ENCODE measurements at places on chromosomes 13 and 19.

DNA sequence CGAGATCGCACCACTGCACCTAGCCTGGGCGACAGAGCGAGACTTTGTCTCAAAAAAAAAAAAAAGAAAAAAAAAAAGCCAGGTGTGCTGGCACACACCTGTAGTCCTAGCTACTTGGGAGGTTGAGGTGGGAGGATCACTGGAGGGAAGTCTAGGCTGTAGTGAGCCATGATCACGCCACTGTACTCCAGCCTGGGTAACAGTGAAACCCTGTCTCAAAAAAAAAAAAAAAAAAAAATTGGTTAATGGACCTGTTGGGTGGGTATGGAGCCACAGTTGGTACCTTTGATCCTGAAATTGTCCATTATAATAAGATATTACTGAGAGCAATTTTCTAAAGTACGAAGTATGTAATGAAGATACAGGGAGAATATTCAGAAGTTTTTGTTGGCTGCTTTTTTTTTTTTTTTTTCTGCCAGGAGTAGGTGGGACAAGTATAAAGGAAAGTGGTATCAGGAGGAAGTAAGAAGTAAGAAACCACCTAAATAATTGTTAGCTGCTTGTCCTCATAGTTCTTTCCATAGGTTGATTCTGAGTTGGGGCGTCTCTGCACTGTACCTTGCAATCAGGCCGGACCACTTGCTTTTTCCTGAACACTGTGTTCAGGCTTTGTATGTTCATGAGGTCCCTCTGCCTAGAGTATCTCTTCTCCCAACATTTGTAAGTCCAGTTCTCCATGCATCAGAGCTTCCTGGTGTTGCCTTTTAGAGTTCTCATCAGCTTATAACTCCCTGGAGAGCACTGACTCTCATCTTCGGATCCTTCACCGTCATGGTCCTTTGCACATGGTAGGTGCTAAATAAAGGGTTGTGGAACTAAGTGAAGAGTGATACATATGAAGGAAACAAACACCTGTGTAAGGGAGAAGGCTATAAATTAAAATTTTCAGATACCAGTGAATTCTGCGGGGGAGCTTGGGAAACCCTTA is 31.7 kb downstream of the ARHGAP35 start:
- no peak for DNase-seq

DNA sequence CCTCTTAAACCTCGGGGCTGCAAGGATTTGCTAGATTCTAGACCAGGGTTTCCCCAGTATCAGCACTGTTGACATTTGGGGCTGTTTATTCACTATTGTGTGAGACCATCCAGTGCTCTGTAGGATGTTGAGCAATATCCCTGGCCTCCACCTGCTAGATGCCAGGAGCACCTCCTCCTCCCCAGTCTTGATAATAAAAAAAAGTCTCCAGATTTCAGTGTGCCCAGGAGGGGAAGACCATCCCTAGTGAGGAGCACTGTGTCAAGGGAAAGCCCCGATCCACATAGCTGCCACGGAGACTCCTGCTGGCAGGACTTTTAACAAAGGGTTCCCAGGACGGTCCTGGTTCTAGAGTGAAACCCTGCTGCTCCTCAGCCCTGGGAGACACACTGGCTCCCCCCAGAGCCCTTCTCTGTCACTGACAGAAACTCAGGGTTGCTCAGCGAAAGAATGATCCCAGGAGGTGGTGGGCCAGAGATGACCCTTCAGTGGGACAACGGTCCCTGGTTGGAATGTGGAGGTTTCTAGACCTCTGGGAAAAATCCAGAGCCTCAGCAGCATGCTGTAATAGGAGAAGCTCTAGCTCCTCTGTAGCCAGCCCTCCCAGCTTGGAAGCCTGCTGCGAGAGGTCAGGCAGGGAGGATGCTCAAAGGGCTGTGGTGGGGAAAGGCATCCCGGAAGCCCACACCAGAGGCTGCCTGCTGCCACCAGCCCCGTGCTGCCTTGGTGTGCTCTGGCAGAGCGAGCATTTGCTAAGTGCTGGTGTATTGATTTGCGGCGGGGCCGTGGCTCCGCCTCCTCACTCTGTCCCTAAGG is 20.3 kb downstream of the LYL1 start:
- no peak for DNase-seq

DNA sequence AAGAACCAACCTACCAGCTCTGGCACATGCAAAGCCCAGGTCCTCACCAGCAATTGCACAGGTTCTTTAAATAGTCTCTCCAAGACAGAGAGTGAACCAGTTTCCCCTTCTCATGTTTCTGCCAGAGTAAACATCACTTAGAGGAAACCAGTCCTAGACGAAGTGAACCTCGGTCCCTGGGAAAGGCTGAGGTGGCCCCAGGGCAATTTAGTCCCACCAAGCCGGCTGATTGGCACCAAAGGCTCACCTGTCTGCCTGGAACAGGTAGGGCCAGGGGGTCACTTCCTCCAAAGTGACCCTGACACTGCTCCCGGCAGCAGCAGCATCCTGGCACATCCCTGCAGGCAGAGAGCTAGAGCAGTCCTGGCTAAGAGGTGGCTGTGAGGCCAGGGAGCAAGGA is 122.9 kb upstream of the ZNF507 start:
- DNase-seq: no peak

GRCh38 chr19:49148784-49149651 is 6.2 kb downstream of the HRC start:
- DNase-seq: no peak

DNA sequence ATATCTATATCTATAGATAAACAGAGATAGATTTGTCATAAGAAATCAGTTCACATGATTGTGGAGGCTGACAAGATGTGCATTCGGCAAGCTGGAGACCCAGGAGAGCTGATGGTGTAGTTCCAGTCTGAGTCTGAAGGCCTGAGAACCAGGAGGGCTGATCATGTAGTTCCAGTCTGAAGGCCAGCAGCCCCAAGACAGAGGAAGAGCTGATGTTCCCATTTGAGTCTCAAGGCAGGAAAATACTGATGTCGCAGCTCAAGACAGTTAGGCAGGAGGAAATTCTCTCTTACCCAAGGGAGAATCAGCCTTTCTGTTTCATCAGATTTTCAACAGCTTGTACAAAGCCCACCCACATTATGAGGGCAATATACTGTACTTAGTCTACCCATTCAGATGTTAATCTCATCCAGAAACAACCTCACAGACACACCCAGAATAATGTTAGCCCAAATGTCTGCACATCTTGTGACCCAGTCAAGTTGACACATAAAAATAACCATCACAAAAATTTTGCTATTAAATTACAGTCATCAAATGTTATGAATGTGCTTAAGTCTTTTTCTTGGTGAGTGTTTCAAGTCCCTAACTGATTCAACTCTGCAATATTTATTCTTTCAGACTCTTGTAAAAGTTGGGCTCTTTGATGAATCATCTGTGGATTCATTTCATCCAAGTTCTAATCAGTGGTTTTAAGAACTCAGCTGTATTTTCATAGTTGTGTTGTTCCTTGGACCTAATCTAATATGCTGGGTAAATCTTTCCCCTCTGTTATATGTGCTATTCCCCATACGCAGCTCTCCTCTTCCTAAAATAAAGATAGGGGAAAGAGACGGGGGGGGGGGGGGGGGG is 22.7 kb upstream of the LRCH1 start:
- no peak for DNase-seq

GRCh38 chr13:108407495-108407894 is 138.0 kb downstream of the TNFSF13B start:
- no peak for DNase-seq

DNA sequence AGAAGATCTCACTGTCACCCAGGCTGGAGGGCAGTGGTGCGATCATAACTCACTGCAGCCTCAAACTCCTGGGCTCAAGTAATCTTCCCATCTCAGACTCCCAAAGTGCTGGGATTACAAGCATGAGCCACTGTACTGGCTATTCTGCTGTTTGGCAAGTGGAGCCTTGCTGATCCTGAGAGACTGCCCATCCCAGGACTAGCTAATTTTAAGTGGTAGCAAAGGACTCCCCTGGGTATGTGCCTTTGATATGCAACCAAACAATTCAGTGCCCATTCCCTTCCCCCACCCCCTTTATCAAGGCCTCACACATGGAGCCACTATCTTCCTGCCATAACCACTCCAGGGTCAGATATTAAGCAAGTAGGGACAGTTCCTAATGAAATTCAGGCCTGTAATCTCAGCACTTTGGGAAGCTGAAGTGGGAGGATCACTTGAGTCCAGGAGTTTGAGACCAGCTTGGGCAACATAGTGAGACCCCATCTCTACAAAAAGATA is 17.0 kb upstream of the ZNF460 start:
- DNase-seq: no peak

DNA sequence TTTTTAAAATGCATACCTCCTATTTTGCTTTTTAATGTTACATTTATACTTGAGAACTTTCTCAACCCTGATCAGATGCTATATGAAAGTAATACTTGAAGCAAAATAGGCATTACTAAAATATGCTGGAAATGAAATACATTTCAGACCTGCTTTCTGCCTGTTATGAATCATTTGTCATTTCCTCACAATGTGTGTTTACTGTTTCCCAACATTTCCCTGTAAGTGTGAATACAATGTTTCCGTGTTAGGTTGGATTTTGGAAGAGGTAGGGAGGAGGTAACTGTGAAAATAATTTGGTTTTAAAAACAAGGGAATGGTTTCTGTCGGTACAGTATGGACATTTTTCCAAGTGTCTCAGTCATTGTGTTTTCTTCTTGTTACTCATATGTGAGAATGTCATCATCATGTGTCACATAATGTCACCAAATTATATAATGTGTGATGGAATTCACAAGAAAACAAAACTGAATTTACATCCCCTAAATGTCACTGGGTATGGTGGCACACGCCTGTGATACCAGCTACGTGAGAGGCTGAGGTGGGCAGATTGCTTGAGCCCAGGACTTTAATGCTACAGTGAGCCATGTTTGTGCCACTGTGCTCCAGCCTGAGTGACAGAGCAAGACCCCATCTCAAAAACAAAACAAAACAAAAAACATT is 43.0 kb downstream of the ZAR1L start:
- peak; percentile 30 for DNase-seq

- DNase-seq: no peak
These were observed 28.7 kb downstream of the GJA3 start for GRCh38 chr13:20132052-20132634.

- DNase-seq: no peak
These were observed 251.0 kb downstream of the UQCRFS1 start for GRCh38 chr19:28961772-28962500.

DNA sequence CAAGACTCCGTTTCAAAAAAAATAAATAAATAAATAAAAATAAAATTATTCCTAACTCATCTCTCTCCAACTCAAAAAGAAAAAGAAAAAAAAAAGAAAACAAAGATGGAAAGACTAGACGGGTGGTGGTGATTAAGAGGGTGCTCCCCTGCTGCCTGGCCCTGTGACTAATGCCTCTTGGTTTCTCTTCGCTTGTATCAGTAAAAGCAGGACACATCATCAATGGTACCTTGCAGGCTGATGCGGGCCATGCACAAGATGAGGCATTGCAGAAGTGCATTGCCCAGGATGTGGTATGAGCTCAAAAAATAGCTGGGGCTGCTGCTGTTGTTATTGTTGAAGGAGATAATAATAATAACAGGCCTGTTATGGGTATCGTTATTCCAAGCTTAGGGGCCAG is 14.6 kb downstream of the ACER1 start:
- DNase-seq: no peak

DNA sequence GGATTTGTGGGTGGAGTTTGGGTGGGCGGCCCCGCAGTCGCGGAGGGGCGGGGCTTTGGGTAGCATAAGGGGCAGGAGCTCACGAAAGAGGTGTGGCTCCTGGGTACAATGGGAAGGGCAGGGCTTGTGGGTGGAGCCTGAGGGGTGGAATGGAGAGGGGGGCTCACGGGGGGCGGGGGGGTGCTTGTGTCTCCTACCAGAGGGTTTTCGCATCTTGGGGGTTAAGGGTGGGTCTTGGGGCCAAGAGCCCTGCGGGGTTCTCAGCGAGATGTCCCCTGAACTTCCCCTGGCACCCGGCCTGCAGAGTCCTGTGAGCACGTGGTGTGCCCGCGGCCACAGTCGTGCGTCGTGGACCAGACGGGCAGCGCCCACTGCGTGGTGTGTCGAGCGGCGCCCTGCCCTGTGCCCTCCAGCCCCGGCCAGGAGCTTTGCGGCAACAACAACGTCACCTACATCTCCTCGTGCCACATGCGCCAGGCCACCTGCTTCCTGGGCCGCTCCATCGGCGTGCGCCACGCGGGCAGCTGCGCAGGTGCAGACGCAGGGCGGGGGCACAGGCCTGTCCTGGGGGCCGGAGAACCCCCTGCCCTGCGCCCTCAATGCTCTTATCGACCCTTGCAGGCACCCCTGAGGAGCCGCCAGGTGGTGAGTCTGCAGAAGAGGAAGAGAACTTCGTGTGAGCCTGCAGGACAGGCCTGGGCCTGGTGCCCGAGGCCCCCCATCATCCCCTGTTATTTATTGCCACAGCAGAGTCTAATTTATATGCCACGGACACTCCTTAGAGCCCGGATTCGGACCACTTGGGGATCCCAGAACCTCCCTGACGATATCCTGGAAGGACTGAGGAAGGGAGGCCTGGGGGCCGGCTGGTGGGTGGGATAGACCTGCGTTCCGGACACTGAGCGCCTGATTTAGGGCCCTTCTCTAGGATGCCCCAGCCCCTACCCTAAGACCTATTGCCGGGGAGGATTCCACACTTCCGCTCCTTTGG is 5.1 kb downstream of the FSTL3 start:
- peak; percentile 84 for DNase-seq

- DNase-seq: no peak
These were observed 43.5 kb downstream of the FREM2 start for GRCh38 chr13:38730332-38730731.

DNA sequence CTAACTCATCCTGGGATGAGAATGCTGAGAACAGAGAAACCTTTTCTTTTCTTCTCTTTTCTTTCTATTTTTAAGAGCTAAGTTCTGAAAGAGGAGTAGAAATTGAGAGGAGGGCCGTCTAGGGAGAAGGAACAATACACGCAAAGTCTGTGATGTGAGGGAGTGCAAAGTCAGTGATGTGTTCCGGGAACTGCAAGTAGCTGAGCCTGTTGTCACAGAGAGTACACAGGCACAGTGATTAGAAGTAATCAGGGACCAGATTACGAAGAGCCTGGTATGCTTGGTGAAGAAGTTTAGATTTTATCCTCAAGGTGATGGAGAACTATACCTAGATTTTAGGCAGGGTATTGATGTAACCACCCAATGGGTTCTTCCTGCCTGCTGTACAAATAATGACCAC is 32.0 kb upstream of the CXCL17 start:
- no peak for DNase-seq

DNA sequence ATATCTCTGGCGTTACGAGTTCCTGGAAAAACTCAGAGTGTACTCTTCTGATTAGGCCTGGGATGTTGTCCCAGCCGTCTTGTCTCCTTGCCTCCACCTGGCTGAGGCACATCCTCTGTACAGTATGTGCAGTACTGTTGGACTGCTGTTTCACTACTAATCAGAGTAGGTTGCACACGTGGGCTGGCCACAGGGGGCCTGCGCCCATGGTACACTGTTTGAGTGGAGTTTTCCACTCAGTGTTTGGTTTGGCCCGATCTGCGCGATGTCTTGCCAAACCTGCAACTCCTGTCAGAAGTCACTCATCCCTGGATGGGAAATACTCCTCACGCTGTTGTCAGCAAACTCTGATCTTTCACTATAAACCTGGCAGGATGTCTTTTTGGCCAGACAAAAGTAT is 189.6 kb upstream of the CSNK1A1L start:
- peak; percentile 36 for DNase-seq

GRCh38 chr19:55465460-55466240 is 1.1 kb upstream of the C19orf85 start:
- no peak for DNase-seq

- no peak for DNase-seq
These were observed 1.3 kb upstream of the ARHGAP45 start for GRCh38 chr19:1065606-1066109.

- no peak for DNase-seq
These were observed 133.4 kb upstream of the SPACA7 start for GRCh38 chr13:112242777-112243176.

- DNase-seq: no peak
These were observed 35.3 kb downstream of the EDNRB start for GRCh38 chr13:77883328-77883727.

Data from pulmonary artery endothelial cell (primary cell).